Stimulated activated CD8-positive, alpha-beta memory T cell treated with anti-CD3 and anti-CD28 coated beads, Interleukin-2, amount 100 ng/mL, for 1 hour (primary cell): ENCODE measurements at places on chromosomes 7 and 10.
A peak's percentile ranks its signal among the peaks of the same experiment; 100 is the strongest.

DNA sequence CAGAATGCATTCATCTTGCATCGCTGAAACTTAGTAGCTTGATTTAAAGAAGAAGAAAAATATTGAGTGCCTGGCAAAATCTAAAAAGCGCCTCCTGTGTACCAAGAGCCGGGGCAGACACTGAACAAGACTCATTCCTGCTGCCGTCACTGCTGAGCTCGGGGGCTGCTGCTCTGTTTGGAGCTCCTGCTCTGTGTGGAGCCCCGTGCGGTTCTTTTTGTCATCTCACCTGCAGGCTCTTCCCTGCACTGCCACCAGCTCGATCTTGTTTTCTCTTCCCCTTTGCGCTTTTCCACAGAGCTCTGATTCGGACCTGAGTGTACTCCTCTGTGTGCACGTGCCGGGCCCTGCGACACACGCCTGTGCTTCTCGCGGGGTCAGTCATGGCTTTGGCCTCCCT, 462.1 kb upstream of the DPP6 start:
- DNase-seq: no peak

GRCh38 chr7:17638727-17639126, 301.6 kb downstream of the SNX13 start:
- no peak for DNase-seq

DNA sequence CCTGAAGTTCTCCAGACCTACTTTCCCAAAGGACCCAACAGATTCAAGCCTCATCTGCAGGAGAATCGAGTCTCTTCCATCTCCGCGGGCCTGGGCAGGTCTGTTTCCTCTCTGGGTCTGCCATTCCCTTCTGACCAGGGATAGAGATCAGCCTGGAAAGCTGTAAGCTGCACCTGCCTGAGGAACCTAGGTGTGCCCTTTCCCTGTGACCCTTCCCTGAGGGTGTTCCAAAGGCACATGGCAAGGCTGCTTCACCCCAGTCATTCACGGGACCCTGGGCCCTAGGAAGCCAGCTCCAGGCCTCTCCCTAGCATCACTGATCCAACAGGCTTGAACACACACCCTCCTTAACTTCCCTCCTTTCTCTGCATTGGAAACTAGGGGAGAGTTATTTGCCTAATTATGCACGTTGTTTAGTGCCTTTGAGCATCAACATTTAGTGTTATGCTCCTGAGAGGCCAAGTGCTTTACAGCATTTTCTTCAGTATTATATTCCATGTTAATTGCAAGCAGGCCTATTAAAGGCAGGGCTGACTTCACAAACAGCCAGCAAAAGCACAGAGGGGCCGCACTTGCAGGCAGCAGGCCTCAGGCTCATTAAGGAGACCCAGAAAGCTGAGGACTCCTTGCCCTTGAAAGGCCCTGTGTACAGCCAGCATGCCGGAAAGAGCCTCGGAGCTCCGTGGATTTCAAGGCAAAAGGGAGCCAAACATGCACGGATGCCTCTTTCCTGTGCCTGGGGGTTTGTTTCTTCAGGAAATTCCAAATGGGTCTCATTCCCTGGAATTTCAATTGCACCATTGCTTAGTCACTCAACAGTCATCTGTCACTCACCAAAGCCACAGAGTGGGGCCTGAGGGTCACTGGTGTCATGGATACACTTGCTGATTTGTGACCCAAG, 91.0 kb upstream of the FAM20C start:
- DNase-seq: no peak

DNA sequence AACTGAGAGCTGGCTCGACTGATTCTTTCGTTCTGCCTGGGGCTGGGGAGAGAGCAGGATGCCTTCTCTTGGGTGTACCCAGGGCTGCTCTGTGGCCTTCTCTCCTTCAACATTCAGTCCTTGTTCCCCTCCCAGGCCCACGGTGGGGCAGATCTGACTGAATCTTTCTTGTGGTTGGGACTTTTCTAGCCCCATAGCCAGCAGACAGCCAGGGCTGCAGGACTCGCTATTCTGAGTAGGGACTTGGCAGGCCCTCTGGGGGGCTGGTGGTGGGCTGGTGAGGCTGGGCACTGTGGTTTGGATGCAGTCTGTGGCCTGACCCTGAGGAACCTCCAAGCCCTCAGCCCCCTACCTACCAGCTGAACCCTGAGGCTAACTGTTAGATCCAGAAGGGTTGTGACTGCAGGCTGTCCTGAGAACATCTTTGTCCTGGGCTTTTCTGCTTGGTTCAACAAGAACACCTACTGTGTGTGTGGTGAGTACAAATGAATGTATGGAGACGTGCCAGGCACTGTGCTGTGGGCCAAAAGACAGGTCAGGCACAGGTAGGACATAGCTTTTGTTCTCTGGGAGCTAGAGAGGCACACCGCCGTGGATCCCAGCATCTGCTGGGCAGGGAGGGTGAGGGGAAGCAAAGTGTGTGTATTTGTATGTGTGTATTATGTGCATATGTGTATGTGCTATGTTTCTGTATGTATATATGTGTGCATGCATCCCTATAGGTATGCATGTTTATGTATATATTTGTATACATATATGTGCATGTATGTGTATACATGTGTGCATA, 2.1 kb upstream of the PALD1 start:
- DNase-seq: no peak

- DNase-seq: peak; percentile 39
These were observed 53.5 kb downstream of the AOAH start for GRCh38 chr7:36670585-36671431.

DNA sequence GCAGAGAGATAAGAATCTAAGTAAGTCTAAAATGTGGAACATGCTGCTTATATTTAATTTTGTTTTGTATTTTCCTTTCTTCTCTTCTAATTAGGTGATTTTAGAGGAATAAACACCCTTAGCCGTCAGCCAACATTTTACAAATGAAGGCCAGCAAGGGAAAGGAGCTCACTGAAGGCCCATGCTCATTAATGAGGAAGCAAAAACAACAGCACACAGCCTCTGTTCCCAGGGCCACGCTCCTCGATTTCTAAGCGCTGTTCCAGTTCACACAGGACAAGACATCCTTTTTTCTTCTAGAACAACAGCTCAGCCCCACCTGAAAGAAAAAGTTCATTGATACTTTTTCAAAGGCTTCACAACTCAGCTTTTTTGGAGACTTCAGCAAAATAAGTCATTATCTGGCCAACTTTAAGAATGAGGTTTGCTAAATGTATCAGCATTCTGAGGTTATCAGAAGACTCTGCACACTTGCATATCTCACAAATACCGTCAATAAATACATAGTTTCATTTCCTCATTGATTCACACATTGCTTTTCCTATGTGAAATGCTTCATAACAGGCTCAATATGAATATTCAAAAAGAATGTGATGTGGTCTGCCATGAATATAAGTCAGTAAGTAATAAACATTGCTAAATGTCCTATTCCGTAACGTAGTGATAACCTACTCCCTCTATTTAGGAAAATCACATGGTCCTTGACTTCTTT, 34.8 kb upstream of the SFMBT2 start:
- DNase-seq: no peak

GRCh38 chr10:129971381-129972144, 7.5 kb upstream of the EBF3 start:
- no peak for DNase-seq

GRCh38 chr7:13016592-13017332, 329.3 kb downstream of the ARL4A start:
- no peak for DNase-seq

DNA sequence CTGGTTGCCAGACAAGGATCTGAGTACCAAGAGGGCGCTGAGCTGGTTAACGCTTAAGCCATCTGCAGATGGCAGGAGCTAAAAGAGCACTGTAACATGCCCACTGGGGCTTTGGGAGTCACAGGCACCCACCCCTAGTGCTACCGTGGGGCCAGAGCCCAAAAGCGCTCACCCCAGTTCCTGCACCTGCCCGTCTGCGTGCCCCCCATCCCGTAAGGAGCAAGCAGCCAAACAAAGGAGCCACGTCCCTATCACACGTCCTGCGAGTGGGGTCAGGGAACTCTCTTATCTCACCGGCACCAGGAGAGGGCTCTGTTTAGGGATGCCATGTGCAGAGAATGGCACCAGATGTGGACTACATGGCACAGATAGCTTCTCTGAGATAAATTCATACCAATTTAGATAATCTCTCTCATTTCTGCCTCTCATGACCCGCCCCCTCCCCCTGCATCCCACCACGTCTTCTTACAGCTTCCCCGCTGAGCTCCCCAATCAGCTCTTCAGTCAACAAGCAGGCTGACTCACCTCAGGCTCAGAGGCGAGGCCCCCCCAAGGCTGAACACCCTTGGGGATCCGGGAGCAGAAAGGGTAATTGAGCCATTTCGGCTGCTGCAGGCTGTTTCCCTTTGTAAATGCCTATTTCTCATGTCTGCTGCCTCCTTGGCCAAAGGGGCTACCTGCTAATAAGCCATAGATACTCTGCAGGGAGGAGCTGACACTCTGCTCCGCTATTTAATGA, 235.7 kb downstream of the GRID1 start:
- no peak for DNase-seq

DNA sequence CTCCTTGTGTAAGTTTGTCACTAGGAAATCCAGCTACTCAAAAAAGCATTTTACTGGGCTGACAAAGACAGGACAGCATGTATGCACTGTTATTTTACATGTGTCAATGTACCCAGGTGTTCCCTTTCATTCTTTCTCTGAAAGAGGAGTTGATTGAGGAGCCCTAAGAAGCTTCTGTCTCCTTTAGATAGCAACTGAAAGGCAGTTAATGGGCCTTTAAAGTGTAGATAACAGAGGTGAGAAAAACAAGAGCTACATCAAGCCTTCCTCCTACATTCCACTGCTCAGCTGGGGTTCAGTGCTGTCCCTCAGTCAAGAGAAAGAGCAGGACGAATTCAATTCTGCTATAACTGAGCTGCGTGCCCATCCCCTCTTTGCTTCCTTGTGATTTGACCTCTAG, 12.8 kb upstream of the WIPF3 start:
- no peak for DNase-seq

- no peak for DNase-seq
These were observed 347.7 kb downstream of the POM121L12 start for GRCh38 chr7:53383131-53383530.

- no peak for DNase-seq
These were observed 16.5 kb downstream of the GATA3 start for GRCh38 chr10:8071006-8071405.

DNA sequence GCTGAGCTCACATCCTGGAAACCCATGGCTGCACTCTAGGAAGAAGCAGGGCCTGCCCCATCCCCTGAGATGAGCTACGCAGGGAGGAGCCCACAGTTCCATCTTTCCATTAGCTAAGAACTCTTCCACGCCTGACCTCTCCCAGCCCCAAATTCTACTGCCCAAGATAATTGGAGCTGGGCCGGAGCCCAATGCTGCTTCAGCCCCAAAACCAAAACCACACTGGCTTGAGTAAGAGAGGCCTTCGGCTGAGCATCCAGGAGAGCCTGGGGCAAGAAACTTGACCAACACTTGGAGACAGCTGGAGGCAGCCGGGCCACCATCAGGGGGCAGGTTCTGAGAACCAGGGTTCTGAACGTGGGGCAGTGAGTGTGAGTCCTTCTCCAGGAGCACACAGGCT, 116.1 kb upstream of the ZMIZ1 start:
- no peak for DNase-seq

GRCh38 chr7:95904099-95904498, 131.7 kb downstream of the DYNC1I1 start:
- no peak for DNase-seq

GRCh38 chr7:155164316-155164715, 94.2 kb downstream of the HTR5A start:
- no peak for DNase-seq

DNA sequence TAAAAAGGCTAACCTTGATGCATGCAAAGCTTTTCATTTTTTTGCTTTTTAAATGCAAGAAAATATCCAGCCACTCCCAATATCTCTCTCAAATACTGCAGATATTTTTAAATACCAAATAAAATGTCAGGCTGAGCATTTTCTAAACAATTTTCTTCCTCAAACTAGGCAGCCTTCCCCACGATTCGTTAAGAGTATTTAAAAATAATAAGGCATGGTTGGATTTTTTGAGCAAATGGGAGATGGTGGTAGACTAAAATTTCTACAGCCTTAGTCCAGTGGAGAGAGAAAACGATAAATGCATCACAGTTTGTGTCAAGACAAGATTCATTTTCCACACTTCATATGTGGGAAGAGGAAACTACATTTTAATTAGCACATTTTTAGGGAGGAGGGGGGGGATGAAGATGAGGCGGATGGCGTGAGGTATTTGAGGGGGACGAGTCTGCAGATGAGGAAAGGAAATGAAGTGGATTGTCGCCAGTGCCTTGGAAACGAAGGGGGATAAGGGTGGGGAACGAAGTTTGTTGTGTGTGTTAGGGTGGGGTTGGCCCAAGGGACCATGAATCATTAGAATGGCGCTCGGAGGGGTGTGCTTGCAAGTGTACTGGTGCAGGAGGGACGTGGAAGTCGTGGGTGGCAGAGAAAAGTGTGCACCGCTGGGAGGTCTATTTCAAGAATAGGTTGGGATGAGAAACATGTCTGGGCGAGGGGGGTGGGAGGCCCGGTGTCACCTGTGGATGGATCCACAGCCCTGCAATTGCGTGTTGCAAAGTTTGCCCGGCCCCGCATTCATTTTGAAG, 1.2 kb upstream of the ADD3 start:
- DNase-seq: no peak

DNA sequence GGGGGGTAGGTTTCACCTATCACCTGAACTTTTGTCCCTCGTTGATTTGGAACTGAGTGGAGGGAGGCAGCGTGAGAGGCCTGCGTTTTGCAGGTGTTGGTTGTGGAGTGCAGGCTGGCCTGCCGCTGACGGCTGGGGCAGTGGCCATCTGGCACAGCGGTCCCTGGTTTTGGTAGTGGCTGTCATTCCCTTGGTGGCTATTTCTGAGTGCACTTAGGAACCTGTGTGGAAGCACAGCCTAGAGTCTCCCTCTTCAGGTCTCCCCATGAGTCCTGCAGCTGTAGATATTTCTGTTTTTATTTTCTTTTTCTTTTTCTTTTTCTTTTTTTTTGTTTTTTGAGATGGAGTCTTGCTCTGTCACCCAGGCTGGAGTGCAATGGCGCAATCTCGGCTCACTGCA, 129.2 kb downstream of the CUL2 start:
- DNase-seq: no peak

DNA sequence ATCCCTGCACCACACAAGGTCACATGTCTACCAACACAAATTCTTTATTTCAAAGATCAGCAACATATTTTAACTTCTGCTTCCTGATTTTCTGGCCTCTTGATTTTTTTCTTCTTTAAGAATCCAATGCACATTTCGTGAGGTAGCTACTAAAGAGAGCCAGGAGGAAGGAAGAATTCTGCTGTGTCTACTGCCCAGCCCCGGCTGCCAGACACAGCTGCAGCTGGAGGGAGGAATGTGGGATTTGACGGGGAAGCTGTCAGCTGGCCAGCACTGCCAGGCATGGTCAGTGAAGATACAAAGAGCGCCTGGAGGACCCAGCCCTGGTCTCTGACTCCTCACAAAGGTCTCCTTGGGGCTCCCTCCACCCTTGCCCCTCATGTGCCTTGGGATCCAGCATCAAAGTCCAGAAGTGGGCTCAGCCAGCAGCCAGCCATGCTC, 6.9 kb upstream of the AOC1 start:
- no peak for DNase-seq

- no peak for DNase-seq
These were observed 187.2 kb downstream of the VTI1A start for GRCh38 chr10:112634096-112634830.
